ENCODE measurements at places on chromosomes 7 and 10. TPM values are rescaled to one million over a fixed set of nuclear protein-coding genes. Genes with fewer than 3 reads are reported as not detected.

Gene PLEKHS1
- total RNA-seq: not detected

Gene PALD1
- 17.3 TPM for total RNA-seq

Gene CYP2E1
- total RNA-seq: 0.52 TPM

DNA sequence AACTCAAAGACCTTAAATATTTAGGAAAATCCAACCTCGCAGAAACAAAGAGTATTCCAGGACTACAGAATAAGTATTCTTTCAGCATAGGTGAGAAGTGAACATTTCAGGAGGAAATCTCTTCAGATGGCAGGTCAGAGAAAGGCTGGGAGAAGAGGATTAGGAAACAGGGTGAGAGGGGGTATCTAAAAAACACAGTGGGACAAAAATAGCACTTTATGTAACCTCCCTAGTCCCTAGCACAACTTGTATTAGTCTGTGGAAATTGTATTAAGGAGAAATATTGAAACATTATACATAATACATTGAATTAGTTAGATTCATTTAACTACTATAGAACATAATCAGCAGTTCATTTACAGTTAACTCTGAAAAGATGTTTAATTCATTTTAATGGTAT is 192.3 kb downstream of the CACNB2 start:
- DNase-seq: no peak

DNA sequence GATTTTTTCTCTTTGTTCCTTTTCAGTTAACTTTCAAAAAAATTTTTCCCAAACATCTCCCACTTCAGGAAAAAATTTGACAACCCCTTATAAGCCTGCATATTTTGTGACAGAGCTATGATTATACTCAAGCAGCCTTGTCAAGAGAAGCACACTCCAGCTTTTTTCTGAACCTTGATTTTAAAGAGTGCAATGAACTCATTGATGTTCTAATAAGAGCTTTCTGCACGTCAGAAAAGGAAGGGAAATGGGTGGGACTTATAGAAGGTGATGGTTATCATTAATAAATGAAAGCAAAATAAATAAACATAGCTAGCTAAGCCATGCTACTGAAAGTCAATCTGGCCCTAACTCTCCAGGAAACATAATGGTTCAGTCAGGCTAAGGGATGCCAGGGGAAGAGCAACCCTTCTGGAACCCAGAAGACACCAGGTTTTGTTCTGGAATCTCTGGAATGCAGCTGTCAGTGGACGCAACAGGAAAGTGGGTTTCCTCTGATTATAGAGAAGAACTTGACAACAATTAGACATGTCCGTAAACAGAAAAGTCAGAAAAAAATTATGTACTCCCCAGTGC is 76.1 kb downstream of the NHLRC2 start:
- DNase-seq: no peak

DNA sequence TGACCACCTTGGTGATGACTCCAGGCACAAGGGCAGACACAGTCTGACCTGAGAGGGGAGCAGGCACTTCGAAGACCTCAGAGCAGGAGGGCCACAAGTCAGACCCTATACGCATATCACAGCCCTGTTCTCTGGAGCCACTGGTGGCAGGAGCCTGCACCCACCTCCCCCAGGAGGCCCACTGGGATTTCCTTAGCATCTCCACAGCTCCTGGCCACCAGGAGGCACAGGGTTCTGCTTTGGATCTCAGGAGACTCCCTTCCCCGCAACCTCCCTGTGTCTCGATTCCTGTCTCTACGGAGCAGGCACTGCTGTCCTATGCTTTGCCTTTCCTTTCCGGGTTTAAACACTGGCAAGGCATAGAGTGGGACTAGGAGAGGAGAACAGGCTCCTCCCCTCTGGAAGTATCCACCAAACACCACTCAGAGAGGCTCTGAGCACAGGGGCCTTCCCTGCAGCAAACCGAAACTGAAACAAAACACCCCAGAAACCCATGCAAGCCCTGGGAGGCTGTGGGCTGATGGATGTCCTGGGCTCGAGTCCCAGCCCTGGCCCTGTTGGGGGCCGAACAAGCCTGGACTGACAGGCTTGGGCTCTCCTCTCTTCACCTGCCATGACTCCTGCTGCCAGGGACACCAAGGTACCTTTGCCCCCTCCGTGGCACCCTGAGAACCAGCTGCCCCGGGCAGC is 166.3 kb downstream of the NEURL1 start:
- DNase-seq: peak; percentile 67

DNA sequence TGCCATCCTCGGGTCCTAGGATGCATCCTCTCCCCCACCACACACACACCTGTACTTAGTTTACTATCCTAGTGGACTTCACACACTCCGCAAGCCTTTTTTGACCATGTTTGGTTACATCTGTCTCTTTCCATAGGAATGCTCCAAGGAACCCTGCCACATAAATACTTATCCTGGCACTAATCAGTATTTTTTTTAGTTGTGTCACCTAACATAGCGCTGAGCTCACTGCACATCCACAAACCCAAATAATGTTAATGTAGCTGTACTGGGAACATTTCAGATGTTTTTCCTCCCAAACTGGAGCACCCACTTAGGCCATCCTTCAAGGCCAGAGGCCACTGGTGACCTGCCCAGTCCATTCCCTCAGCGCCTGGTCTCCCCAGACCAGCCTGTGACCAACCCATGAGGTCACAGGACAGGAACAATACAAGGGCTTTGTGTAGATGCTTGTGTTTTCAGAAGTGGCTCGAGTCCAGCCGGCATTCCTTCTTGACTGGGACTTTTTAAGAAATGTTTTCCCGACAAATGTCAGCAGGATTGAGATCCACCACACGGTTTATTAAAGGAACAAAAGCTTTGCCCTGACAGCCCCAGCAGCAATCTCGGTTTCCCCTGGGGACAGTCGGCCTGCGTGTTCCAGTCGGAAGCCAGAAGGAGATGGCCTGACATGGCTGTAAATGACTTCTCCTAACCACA is 181.4 kb downstream of the JCAD start:
- DNase-seq: no peak

- DNase-seq: no peak
Observed at GRCh38 chr10:76160446-76161300, 729.2 kb downstream of the LRMDA start.

DNA sequence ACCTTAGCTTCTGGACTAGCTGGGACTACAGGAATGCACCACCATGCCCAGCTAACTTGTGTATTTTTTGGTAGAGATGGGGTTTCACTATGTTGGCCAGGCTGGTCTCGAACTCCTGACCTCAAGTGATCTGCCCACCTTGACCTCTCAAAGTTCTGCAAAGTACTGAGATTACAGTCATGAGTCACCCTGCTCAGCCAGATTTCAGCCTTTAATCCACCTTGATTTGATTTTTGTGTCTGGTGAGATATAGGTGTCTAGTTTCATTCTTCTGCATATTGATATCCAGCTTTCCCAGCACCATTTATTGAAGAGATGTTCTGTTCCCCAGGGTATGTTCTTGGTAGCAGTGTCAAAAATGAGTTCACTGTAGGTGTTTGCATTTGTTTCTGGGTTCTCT is 20.1 kb upstream of the CYP3A7 start:
- DNase-seq: no peak

DNA sequence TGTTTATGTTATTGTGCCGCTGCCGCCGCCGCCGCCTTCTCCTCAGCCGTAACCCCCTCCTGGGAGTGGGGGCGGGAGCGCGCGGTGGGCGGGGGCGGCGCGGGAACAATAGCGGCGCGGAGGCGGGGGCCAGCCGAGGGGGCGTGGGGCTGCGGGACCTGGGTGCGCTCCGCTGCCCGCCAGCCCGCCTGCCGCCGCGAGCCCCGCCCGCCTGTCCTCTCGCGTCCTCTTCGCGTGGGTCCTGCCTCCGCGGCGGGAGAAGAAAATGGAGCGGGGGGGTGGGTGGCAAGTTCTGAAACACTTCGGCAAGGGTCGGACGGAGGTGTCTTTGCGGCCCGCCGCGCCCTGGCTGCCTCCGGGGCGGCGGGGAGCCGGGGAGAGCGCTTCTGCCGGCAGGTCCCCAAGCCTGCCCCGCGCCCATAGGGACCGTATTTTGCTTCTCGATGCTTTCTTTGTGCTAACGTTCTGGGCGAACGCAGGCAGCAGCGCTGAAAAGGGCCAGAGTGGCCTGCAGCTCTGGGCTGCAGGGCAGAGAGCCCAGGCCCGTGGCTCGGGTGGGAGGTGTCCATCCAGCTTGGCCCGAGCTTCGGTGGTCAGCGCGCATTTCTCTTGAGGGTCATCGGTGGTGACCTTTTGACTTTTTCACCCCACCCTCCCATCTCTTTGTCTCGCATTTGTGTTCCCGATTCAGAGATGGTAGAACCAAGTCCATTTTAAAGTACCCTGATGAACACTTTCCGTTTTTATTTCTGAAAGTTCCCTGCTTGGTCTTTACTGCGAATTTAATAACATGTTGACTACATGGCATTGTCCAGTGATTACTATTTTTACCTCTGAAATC is 613 bp downstream of the MAPK8 start:
- DNase-seq: no peak

- DNase-seq: no peak
Observed at GRCh38 chr7:4774658-4775249, 669 bp upstream of the AP5Z1 start.

- no peak for DNase-seq
Observed at GRCh38 chr10:122590153-122590552, 29.6 kb downstream of the DMBT1 start.

- peak; percentile 79 for DNase-seq
Observed at GRCh38 chr7:35257251-35258124, 3.6 kb upstream of the TBX20 start.

- no peak for DNase-seq
Observed at GRCh38 chr10:2012209-2012608, 274.9 kb upstream of the ADARB2 start.

DNA sequence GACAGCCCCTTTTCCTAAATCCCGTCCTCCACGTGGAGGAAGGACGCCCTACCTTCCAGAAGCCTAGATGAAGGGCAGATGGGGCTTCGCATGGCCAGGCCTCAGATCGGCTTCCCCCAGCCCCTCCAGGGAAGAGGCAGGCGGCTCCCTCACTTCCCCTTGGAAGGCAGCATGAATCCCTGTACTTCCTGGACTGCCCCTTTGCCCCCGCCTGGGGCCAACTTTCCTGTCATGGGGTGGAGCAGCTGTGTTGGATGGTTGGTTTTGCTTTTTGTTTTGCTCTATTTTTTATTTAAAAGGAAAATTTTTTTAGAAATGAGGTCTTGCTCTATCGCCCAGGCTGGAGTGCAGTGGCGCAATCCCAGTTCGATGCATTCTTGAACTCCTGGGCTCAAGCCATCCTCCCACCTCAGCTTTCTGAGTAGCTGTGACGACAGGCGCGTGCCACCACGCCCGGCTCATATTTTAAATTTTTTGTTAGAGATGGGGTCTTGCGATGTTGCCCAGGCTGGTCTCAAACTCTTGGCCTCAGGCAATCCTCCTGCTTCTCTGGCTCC is 27.2 kb downstream of the GTF2IRD1 start:
- no peak for DNase-seq
